ENCODE measurements at places on chromosomes 6 and 20. TPM values are rescaled to one million over a fixed set of nuclear protein-coding genes. Genes with fewer than 3 reads are reported as not detected.

Gene APCDD1L
- total RNA-seq: 9.8 TPM

Gene IP6K3
- 0.32 TPM for total RNA-seq

Gene BTN1A1
- total RNA-seq: not detected

Gene COL12A1
- total RNA-seq: 1,804 TPM

Gene LBP
- total RNA-seq: 0.12 TPM

Gene KIAA0408
- total RNA-seq: 1.1 TPM
